ENCODE measurements at places on chromosomes 5 and 9.

GRCh38 chr5:52603778-52604554, 183.8 kb upstream of the ITGA1 start:
- no peak for DNase-seq

DNA sequence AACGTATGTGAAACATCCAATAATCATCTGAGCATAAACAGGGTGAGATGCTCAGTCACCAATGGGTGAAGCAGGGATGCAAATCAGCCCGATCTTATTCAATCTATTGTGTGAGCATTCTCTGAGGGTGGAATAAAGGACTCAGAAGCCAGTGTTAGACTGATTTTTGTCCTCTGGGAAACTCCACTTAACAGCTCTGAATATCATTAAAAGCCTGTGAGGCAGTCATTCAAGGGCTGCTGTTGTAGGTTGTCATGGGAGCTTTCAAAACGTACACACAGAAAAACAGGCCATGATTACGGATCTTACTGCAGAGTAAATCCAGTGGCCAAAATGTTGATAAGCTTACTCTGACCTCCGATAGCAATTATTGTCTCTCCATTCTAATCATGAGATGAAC, 266.5 kb upstream of the EFNA5 start:
- no peak for DNase-seq

DNA sequence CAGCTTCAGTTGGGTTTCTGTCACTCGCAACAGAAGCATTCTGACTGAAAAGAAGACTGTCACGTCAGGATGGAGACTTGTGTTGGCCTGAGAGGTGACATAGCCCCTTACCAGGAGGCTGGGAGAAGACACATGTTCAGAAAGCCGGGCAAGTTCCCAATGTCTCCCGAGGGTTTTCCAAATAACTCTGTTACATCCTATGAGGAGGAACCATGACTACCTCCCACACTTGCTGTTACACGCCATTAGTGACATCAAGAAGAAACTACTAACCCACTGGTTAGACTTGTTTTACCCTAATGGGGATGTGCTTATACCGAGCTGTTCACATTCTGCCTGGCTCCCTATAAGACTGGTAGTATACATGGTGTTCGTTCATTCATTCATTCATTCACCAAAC, 33.3 kb downstream of the SH3PXD2B start:
- no peak for DNase-seq

DNA sequence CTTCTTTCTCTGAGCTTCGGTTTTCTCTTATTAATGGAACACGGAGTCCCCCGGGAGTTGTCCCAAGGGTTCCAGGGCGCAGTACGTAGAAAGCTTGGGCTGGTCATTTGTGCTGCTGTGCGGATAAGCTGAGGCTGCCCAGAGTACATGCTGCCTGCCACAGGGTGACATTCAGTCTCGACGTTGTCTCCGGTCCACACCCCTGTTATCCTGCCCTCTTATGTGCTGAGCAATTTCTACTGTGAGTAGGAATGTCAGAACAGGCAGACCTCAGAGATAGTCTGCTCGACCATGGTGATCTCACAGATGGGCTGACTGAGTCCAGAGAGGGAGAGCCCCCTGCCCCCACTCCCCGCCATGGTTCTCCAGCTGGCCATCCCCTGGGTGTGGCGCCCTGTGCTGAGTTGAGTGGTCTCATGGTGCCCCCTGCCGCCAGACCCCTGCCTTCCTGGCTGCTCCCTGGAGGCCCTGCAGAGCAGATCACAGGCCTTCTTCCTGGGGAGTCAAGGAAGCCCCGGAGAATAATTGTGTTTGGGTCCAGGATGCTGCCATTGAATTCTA, 124.0 kb downstream of the RGS3 start:
- DNase-seq: no peak

- DNase-seq: no peak
Measured at GRCh38 chr5:151520294-151520693, 70.8 kb downstream of the FAT2 start.

DNA sequence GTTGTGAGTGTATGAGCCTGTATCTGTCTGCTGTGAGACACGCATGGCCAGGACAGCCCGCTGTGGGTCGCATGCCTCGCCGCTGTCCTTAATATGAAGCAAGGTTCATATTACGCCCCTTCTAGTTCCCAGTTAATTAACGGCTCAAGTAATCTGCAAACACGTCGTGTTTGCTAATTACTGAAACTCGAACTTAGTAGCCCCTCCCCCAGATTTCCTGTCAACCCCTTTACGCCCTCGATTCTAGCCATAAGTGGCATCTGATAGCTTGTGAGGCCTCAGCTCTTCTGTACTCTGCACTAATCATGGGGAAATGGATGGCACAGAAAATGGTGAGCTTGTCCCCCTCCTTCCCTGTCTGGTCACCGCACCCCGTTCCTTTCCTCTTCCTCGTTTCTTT, 116.9 kb upstream of the OTULINL start:
- DNase-seq: no peak

DNA sequence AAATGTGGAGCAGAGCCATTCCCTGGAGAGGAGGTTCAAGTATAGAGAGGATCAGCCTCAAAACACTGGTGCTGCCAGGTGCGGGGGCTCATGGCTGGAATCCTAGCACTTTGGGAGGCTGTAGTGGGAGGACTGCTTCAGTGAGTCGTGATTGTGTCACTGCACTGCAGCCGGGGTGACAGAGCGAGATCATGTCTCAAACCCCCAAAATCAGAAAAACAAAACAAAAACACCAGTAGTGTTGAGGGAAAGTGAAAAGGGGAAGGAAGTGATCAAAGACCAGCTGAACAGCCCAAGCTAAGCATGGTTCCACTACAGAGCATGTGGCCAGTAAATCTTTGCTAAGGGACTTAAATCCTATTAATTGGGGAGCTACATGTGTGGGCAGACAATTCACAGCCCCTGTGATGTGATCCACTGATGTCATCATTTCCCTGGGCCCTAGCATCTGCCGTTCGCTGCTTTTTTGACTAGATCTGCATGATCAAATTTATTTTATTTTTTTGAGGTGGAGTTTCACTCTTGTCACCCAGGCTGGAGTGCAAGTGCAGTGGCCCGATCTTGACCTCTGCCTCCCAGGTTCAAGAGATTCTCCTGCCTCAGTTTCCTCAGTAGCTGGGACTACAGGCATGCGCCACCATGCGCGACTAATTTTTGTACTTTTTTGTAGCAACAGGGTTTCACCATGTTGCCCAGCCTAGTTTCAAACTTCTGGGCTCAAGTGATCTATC, 2.7 kb upstream of the PCBD2 start:
- DNase-seq: no peak

- peak; percentile 63 for DNase-seq
Measured at GRCh38 chr9:115035841-115036612, 81.9 kb downstream of the TNC start.

DNA sequence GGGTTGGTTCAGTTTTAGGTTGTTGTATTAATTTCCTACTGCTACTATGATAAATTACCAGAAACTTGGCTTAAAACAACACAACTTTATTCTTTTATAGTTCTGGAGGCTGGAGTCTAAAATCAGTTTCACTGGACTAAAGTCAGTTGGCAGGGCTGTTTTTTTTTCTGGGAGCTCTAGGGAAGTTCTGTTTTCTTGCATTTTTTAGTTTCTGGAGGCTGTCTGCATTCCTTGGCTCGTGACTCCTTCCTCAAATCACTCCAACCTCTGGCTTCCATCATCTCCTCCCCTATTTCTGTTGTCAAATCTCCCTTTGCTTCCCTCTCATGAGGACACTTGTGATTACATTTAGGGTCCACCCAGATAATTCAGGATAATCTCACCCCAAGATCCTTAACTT, 51.3 kb upstream of the SUB1 start:
- no peak for DNase-seq

DNA sequence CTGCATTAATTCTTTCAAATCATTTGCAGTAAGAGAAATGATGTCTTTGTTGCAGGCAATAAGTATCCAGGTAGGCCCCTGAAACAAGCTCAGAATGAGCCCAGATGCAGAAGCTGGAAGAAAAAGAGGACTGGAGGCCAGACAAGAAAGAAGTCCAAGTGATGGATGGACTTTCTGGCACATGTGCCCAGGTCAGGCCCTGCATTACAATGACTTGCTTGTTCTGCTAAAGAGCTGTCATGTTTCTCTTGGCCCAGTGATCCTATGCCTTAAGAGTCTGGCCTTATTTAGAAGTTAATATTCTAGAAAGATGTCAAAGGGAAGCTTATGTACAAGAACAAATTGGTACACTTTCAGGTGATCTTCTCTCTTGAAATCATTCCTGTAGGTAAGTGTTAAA, 64.8 kb downstream of the DPYSL3 start:
- no peak for DNase-seq

- no peak for DNase-seq
Measured at GRCh38 chr9:34907044-34907443, 51.0 kb upstream of the PHF24 start.

- DNase-seq: no peak
Measured at GRCh38 chr9:129891569-129891968, 56.3 kb downstream of the USP20 start.

DNA sequence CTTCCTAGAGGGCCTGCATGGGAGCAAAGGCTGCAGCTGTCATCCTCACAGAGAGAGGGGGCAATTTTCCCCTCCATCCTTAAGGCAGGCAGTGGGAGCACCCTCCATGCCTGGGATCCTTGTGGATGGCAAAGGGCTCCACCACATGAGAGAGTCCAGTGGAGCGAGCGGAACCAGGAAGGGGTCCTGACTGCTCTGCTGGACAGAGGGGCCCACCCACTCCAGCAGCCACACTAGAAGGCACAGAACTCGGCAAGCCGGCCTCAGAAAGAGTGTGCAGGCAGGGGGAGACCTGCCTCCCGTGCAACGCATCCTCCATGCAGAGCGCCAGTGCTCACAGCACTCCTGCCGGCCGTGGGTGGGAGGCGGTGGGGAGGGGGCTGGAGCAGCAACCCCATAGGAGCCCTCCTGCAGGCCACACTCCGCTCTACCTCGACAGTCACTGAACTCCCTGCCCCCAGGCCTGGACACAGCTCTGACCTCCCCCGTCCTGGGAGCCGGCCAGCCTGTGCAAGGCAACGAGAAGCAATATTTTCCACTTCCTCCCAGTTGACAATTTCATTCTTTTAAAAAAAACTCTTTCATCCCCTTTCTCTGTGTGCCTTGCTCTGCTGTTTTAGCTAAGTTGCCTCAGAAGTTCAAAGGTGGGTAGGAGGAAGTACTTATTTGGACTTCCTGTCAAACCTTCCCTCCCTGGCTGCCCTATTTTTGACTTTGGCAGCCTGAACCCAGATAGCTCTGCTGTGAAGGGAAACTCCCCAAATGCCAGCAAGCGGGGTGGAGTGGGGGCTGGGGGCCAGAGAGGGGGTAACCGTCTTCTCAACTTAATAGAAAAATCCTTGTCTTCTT, 5.3 kb upstream of the LCP2 start:
- no peak for DNase-seq

- DNase-seq: no peak
Measured at GRCh38 chr9:34746526-34746925, 36.6 kb upstream of the CCL21 start.

- DNase-seq: no peak
Measured at GRCh38 chr5:68447136-68447929, 231.8 kb downstream of the PIK3R1 start.

DNA sequence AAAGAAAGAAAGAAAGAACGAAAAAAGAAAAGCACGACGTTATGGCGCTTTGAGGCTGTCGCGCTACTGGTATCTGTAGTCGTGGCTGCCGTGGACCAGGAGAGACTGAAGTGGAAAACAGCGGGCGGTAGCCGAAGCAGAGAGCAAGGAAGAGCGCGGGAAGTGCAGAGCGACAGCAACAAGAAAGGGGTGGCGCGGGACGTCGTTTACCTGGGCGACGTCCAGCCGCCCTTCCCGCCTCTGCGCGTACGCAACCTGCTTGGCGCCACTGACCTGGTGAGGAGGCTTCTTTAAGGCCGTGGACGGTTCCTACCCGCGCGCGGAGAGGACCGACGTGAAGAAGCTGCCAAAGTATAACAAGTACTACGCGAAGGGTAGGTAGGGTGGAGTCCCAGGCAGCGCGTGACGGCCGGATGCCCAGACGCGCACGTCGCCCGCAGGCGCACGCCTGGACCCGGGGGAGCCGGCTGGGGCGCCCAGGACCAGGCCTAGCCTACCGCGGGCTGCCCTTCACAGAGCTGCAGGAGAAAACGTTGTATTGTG, 15.4 kb downstream of the CCL28 start:
- DNase-seq: peak; percentile 65

DNA sequence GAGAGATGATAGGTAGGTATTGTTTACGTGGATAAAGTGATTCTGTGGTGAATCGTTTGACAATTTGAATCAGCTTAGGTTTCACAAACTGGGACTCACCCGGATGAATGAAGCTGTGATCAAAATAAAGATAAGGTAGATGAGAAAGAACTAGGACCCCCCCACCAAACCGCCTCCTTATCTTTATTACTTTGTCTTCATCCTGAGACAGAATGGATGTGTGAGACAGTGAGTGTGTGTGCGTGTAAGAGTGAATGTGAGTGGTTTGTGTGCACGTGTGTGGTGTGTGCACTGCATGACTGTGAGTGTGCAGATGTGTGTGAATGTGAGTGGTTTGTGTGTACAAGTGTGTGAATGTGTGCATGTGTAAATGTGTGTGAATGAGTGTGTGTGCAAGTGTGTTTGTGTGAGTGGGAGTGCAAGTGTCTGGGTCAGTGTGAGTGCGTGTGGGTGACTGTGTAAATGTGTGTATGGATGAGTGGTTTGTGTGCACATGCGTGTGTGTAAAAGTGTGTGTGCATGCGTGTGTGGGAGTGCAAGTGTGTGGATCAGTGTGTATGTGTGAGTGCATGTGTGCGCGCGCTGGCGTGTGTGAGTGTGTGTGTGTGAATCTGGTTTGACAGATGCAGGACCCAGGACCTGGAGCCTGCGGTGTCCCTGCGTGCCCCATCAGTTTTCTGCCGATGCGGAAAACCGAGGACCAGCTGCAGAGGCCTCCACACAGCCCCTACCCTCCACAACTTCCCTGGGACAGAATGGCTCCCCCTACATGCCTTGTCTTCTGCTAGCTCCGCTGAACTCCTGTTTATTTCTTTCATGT, 11.4 kb upstream of the ENG start:
- DNase-seq: no peak

- peak; percentile 4 for DNase-seq
Measured at GRCh38 chr9:125747765-125748445, 732 bp downstream of the PBX3 start.

GRCh38 chr9:13758936-13759335, 479.4 kb upstream of the MPDZ start:
- no peak for DNase-seq

DNA sequence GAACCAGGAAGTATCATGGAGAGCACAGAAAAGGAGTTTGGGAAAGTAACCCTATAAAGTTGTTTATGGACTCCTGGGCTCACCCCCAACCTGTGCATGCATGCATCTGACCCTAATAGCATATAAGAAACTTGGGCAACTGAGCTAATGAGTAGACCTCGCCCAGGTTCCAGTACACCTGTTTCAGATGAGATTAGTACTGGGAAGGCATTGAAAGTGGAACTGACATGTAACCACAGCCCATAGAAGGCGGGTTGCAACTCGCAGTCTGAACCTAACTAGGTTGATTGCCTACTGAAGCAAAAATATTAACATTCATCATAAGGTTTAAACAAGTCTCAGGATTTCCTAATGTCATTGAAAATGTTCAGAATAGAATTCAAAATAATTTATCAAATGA, 87.0 kb downstream of the WNK2 start:
- no peak for DNase-seq

All from stimulated activated CD8-positive, alpha-beta memory T cell treated with anti-CD3 and anti-CD28 coated beads, Interleukin-15, amount 100 ng/mL, for 48 hours (primary cell).